Karpas-422 (cell line): ENCODE measurements at places on chromosomes 3 and 15. TPM values are rescaled to one million over a fixed set of nuclear protein-coding genes. Genes with fewer than 3 reads are reported as not detected.

CHAC1 gene
- 41.6 and 45.5 TPM in 2 replicates for total RNA-seq

DNA sequence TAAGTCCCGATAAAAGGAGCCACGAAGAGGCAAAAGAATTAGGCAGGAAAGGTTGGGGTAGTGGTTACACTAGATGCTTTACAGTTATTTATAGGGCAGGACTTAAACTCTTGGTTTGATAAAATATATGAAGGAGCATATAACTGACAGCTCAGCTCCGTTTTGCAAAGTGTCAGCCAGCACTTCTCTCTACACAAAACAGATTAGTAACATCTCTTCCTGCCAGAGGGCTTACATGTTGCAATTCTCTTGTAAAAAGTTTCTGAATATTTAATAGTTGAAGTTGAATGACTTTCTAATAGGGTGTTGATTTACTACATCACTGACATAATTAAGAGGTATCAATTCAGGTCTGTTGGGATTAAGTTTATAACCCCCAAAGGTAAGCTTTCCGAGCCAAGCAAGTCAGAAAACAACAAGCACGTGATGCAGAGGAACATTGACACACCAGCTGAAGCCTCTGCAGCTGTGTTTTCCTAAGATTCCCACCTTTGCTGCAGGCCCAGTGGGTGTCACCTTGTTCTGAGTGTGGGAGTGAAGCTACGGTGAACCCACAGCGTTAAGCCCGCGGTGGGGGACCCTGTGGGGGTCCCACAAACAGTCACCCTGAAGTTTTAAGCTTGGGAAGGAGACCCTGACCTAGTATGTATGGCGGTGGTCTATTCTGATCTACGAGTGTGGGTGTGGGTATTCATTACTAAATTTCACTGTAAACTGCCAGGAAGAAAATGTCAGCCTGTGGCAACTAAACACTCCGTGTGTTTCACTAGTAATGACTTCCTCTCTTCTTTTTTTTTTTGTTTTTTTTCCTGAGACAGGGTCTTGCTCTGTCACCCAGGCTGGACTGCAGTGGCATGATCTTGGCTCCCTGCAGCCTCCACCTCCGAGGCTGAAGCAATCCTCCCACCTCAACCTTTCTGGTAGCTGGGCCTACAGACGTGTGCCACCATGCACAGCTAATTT, 22.0 kb upstream of the ATP13A3 start:
- DNase-seq = no peak

DNA sequence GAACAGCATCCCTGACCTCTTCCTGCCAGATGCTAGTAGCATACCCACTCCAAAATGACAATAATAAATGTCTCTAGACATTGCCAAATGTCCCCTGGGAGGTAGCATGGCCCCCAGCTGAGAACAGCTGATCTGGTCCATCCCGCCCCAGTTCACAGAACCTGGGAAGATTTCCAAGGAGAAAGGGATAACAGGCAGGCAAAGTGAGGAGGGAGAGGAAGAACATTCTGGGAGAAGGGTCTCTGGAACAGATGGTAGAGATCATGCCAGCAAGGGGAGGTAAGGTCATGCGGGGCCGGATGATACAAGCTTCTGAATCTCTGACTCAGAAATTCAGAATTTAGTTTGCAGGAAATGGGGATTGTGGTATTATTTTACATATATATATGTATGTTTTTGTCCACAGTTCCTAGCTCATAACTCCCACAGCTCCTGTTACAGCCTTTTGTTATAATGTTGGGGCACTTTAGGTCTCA, 192.7 kb downstream of the SUCLG2 start:
- DNase-seq = no peak

GRCh38 chr15:43800286-43801141, at the start of gene HYPK:
Gene HYPK, plus strand, starts transcription at chr15:43800599. Its CDS starts 24 bp downstream, at chr15:43800623.
- peak; percentile 97 for DNase-seq

MYZAP gene
- total RNA-seq = not detected in 2 replicates

DNA sequence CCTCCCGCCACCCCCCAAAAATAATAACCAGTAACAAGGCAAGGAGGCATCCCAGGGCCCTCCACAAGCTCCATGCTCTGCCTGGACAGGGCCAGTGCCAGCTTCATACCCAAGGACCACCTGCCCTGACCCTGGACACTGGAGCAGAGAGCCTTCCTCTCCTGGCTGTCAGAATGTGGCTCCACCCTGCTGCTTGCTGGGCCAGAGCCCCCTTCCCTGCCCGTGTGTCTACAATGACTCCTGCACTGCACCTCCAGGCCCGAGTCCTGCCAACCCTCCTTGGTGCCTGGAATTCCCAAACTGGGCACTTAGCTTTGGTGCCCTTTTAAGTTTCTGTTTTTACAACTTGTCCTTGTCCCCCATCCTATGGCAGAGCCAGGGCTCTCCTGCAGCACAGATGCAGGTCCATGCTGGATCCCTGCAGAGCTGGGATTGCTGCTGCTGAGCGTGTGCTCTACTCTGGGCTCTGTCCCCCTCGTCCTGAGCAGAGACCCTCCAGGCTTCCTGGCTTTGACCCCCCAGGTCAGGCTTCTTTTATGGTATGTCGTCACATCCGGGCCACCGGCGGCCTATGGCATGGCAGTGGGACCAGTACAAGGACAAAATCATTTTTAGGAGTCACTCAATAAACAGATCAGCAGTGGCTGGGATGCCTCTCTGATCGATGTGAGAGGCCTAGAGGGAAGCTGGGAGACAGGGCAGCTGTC, 11.4 kb upstream of the SNRPA1 start:
- no peak for DNase-seq

DNA sequence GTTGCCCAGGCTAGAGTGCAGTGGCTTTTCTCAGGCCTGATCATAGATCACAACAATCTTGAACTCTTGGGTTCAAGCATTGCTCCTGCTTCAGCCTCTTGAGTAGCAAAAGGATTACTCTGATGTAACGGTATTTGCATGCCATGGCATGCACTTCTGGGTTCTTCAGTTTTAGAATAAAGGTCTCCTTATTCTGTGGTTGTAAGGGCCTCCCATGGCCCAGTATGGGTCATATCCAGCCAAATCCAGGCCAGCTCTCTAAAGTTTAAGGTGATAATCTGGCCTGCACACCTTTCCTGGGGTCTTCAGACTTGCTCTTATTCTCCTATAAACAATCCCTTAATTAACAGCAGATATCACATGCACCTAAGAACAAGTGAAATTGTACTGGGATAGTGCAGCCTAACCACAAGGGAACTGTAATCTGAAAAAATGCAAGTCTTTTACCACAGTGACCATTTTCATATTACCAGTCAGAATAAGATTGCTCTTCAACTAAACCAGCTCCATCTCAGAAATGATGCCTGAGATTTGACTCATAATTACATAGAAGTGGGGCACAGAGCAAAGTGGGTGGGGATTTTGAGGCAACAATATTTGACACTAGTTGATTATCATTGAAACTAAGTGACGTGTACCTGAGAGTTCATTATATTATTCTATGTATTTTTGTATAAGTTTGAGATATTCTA, 25.4 kb downstream of the COMMD2 start:
- DNase-seq = no peak

DNA sequence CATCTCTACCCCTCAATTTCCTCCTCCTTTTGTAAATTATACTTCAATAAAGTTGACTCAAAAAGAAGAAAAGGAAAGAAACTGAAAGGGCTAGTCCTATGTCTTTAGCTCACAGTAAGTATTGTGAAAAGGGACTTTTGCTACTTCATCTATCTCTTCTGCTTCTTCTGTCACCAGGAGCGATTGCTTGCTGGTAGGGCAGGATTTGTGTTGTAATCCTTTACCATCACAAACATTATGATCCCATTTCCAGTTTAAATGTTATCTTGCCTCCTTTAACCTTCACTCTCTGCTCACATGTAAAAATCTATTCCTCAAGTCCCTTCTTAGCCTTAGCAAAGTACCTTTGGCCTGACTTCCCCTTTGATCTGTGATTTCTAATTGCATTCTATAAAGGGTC, 537.1 kb downstream of the AGBL1 start:
- no peak for DNase-seq

PLIN1 gene
- total RNA-seq = not detected in 2 replicates

- DNase-seq = no peak
These were observed 133.5 kb downstream of the APBA2 start for GRCh38 chr15:29018995-29019976.

DNA sequence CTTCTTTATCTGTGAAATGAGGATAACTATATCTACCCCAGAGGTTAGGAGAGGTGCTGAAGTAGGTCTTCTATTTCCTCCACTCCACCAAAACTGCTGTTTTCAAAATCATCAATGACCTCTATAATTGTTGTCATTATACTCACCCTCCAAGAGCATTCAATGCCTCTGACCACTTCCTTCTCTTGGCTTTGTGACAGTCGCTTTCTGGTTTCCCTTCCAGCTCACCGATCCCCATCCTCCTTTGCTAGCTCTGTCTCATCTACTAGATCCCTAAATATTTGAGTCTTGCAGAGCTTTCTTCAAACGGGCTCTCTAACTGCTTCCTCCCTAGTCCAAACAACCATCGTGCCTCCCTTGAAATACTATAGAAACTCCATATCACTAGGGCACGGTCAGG, 153.5 kb downstream of the RPLP1 start:
- no peak for DNase-seq

DNA sequence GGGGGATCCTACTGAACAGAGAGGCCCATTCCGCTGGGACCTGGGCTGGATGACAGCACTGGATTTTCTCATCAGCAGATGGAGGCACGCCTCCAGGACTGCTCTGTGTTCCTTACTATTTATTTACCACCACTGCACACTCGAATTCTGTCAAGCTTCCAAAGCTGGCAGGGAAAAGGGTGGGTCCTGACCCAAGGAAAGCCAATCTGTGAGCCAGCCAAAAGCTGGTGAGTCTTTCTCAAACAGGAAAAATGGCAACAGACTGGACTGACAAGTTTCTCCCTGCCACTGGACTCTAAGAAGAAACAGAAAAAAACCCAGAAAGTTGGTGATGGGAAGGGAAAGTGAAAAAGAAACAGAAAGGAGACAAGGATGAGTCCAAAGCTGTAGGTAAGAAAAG, 37.8 kb downstream of the CD47 start:
- DNase-seq = no peak

DNA sequence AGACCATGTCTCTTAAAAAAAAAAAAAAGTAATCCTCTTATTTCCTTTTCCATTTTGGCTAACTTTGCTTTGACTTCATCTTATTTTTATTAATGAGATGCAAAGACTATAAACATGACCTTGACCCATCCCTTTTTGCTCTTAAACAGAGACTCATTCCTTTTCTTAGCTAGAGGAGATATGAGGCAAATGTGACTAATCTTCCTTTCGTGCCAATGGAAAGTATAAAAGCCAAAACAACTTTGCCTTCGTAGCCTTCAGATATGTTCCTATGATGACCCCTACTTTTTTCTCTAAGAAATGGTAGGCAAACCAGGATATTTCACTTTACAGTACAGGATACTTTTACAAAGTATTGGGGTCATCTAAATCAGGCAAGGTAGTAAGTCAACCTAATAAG, 36.9 kb upstream of the GOLGB1 start:
- DNase-seq = no peak

DNA sequence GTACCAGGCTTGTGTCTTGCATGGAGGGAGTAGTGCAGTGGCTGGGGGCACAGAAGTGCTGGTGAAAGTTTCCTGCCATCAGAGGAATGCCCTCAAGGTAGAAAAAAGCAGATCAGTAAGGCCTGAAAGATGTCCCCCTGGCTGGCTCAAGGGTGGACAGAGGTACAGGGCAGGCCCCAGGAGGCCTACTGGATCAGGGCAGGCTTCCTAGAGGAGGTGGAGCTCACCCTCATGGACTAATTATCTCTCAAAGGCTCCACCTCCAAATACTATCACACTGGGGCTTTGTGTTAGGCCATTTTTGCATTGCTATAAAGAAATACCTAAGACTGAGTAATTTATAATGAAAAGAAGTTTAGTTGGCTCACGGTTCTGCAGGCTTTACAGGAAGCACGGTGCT, 7.8 kb downstream of the SPSB4 start:
- no peak for DNase-seq

DNA sequence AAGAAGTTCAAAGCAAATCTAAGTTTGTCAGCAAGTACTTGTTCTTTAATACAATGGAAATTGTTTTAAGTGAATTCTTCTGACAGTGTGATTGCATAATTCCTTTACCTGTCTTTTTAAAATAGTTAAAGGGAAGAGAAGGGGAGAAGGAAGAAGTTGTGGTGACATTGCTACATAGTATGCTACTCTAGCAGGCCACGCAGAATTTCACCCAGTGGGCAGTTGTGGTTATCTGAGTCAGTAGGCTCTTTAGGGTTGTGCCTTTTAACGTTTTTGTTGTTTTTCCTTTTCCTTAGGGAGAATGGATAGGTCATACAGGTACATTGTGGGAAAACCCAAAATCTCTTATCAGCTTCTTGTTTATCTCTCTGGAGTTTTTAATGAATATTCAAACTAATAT, 40.4 kb downstream of the KIF15 start:
- no peak for DNase-seq

LRRC31 gene
- total RNA-seq = not detected in 2 replicates

ARGFX gene
- total RNA-seq = not detected in 2 replicates

- no peak for DNase-seq
These were observed 312.7 kb upstream of the TGFBR2 start for GRCh38 chr3:30293621-30294240.

DNA sequence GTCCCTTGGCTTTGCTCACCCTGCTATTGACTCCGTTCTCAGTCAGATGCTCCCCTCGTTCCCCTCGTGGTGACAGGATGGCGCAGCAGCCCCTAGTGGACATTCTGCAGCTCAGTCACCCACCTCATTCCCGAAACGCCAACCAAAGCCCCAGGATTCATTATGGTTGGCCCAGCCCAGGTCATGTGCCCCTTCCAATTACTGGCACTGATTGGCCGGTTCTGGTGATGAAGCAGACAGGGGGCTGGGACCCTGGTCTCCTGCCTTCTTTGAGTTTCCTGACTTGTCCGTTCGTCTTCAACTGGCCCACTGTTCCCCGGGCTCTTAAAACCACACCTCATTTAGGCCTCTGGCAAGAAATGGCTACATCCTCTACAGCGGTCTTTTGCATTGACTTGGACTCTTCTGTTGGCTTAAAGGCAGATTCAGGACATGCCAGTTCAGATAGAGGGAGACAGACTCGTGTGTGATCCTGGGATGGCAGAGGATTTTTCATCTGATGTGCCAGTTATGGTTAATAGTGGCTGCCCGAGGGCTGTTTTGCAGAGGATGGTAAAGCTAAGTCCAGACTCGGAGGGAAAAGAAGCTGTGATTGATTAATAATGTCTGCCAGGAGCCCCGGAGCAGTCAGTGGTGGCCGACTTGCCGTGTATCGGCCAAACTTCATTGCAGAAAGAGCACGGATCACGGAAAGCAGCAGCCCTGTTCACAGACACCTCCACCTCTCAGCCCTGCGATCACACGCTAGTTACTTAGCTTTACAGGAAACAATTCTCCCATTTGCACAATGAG, 37.8 kb downstream of the LSM3 start:
- peak; percentile 75 for DNase-seq

- DNase-seq = no peak
These were observed 25.8 kb downstream of the KLHL6 start for GRCh38 chr3:183529717-183530116.

- no peak for DNase-seq
These were observed 521.2 kb downstream of the ZIC1 start for GRCh38 chr3:147930232-147930807.

DNA sequence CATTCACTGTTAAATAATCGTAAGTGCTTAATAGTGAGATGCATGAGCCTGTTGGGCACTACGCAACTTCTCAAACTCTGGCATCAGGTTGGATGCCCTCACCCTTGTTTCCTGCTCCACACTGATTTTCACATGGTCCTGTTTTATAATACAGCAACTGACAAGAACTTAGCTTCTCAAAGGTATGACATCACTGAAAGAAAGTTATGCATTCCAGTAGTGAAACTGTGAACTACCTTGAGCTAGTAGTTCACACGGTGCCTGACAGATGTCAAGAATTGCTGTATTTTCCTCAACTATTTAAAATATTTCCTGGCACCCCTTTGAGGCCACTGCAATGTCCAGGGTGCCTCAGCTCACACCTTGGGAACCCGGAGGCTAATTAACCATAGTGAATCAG, 327.5 kb downstream of the RORA start:
- no peak for DNase-seq
